ENCODE measurements at places on chromosomes 12 and 14.

DNA sequence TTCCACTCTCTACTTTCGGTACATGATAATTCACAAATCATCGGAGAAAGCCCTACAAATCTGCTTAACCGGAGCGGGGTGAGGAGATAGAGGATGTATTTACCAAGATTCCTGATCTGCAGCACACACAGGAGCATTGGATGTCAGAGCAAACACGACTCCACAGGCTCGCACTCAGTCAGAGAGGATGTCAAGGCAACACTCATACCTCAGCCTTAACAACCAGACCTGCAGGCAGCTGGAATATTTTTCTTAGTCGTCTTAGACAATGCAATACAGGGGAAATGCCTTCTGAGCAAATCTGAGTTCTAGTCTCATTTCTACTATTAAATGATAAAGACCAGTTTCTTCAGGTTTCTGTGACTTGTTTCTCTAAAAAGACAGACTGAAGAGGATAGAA is 159.3 kb upstream of the CPNE8 start:
- DNase-seq: no peak

- DNase-seq: no peak
Measured at GRCh38 chr12:110067531-110067930, 19.2 kb upstream of the C12orf76 start.

- DNase-seq: no peak
Measured at GRCh38 chr12:115763376-115763775, 514.1 kb downstream of the MED13L start.

DNA sequence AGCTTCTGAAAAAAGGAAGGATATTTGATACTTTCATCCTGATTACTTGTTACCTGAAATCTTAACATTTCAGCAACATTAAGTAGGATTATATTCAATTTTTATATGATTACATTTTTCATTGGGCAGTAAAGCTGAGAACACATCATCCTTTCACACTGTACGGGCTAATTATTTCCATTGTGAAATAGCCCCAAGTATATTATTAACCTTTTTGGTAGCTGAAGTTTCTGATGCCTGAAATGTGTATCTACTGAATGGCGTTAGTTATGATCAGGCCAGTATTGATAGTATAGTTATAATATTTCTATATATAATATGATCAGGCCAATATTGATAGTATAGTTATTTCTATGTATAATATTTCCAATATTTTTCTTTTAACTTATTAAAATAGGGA is 10.1 kb downstream of the SPATS2 start:
- DNase-seq: no peak

- DNase-seq: no peak
Measured at GRCh38 chr12:114293571-114294302, 112.2 kb downstream of the TBX5 start.

DNA sequence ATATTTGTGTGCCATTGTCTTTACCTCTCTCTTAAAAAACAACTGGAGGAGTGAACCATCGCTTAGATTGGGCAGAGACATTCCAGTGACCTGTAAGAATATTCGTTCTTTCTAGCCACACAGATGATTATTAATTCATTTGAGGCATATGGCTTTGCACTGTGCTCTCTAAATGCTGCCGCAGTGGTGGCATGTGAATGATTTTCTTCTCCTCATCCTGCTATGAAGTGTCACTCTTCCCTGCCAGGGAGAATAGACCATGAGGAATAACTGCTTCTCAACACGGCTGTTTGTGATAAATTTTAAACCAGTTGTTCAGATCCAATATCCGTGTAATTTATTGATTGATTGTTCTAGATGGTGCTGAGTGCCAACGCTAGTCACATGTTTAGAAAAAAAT is 225.3 kb downstream of the CNTN1 start:
- DNase-seq: no peak

- DNase-seq: no peak
Measured at GRCh38 chr12:67137256-67137655, 131.9 kb upstream of the CAND1 start.

DNA sequence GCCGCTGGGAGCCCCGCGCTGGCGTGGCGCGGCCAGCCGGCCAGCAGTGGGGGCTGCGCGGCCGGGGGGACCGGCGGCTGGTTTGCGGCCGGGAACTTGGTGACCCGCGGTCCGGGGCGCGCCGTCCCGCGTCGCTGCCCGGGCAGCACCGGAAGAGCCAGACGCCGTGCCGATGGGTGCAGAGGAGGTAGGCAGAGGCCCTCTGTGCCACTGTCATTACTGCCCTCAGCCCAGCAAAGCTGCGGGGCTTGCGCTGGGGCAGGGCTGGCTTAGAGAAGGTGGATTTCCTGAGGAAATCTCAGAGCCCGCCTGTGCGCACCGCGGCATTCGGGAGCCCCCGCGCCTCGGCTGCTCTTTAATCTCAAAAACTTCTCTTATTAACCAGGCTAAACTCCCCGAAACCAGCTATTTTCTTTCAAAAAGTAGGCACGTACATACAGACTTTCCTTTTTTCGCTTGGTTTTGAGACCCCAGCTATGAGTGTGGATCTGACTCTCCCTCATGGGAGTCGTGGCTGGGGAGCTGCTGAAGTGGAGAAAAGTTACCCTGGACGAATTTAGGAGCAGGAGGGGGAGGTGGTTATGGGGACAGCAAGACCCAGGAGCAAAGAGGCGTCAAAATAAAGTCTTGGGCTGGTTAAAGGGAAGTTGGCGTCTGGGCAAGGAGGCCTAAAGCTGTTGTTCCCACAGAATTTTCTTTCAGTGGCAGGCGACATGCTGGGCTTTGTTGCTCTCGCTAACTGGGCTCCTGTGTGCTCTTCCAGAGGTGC is 802 bp downstream of the SUSD6 start:
- DNase-seq: no peak

GRCh38 chr12:106917503-106917902 is 38.2 kb upstream of the TMEM263 start:
- no peak for DNase-seq

DNA sequence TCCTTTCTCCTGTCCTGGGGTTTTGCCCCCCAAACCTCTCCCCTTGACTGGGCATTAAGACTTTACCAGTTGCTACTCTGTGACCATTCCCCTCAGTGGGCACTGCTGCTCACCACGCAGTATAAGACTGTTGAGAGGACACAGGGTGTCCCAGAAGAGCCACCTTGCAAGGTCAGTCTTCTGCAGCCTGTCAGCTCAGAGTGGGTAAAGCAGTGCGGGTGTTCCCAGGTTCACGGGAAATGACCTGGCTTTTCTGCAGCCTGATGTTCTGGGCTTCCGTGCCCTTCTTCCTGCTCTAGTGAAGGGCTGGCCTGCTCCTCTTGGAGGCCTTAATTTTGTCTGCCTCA is 34.2 kb downstream of the KCNA1 start:
- DNase-seq: no peak

Measured in activated CD4-positive, alpha-beta T cell treated with anti-CD3 and anti-CD28 coated beads for 24 hours (primary cell).